ENCODE measurements at places on chromosomes 7 and 10. TPM values are rescaled to one million over a fixed set of nuclear protein-coding genes. Genes with fewer than 3 reads are reported as not detected.

PPP1R17 gene
- not detected for polyA plus RNA-seq

UPK3BL1 gene
- 33.0 TPM for polyA plus RNA-seq

ENTPD1 gene
- 21.3 TPM for polyA plus RNA-seq

DNA sequence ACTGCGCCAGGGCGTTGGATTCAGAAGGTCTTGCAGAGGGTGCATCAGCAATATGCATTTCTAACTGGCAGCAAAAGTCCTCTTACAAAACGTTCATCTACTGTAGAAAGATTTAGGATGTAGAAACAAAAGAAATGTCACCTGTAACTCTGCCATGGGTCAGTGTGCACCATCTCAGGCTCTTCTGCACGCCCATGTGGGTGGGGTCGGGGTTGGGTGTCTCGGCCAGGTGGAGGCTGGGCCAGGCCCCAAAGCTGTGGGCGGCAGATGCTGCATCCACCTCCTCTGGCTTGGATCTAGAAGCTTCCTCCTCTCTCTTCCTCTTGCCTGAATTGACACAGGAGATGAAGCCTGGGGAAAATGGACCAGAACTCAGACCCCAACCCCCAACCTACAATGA, 111.3 kb upstream of the PPP2R2D start:
- no peaks in the 10 kb centered on the region for H3K27me3 ChIP-seq
- no peaks in the 10 kb centered on the region for H3K4me1 ChIP-seq
- no peak overlapping the region for H3K4me3 ChIP-seq
- H3K36me3 ChIP-seq: no peaks in the 10 kb centered on the region
- H3K27ac ChIP-seq: no peak overlapping the region
- no peak for DNase-seq

DNA sequence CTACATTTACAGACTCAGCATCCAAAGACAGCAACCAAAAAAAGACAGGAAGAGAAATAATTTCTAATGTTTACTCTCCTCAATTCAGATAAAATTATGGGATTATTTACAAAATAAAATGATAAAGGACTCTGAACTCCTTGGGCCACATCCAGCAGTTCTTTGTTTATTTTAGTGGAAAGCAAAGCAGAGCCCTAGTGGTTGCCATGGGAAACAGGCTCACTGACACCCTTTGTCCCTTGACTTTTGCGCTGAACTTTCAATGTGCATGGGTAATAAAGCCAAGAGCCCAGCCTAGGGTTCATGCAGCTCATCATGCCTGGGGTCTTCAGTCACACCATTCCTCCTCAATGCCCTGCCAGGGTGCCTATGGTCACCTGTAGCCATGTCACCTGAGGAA, 442.6 kb upstream of the IGFBP3 start:
- H3K36me3 ChIP-seq: no peaks in the 10 kb centered on the region
- no peak overlapping the region for H3K4me3 ChIP-seq
- no peaks in the 10 kb centered on the region for H3K27me3 ChIP-seq
- peaks cover 2% of the 10 kb centered on the region for H3K4me1 ChIP-seq
- H3K27ac ChIP-seq: no peak overlapping the region

DNA sequence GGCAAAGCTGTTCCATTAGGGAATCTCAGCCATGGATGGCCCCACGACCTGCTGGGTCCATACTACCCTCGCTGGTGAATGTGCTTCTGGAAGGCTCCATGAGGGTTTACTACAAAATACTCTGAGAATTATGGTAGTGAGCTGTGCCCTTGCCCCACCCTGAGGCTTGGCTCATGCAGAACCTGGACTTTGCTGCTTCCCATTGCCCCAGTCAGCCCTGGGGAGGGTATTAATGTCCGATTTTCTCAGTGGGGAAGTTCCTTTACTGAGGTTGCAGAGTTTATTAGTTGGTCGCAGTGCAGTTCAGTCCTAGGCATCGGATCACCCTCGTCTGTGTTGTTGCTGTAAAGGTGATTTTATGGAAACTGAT, 310.1 kb downstream of the WDR37 start:
- H3K4me1 ChIP-seq: peaks cover 5% of the 10 kb centered on the region
- DNase-seq: peak; percentile 65
- no peak overlapping the region for H3K4me3 ChIP-seq

Measured in large intestine (tissue), 12 donors.